ENCODE measurements at places on chromosomes 1 and 21.

GRCh38 chr1:59915516-59915915 lies 11.1 kb downstream of the CYP2J2 start:
- DNase-seq: no peak

DNA sequence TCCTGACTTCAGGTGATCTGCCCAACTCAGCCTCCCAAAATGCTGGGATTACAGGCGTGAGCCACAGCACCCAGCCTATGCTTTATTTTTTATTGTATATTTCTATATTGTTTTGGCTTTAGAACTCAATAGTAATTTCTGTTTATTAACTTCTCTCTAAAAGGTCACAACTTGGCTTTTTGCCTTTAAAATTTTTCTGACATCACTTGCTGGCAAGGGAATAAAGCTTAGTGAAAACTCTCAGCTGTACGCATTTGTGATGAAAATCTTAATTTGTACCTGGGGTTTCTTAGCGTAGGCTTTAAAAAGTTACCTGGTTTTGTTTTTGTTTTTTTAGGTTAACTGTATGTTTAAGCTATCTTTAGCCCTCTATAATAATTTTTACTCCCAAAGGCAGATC lies 36.2 kb downstream of the B3GALNT2 start:
- DNase-seq: no peak

- DNase-seq: no peak
Observed at GRCh38 chr21:14814282-14814681, 250.5 kb downstream of the NRIP1 start.

GRCh38 chr1:228204958-228205357 lies 2.9 kb upstream of the OBSCN start:
- DNase-seq: no peak

DNA sequence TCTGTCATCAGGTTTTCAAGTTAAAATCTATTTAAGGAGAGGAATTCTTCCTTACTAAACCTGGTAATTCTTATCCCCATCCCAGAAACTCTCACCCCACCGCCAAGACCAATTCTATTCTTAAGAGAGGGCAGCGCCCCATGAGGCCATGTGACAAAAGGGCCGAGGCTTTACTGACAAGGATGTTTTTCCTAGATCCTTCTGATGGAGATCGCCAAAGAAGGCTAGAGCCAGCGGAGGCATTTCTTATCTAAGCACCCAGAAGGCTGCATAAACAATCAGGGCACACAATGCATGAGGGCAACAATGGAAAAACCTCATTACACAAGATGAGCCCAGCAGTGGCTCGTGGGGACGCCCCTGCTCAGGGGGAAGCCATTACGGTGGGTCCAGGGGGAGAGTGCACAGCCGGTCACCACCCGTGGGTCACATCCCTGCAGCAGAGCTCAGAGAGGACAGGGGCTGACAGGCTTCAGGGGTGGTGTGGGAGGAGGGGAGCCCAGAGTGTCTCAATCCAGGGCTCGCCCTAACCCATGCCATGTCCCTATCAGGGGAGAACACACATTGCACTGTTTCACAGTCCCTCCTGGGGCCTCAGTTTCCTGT lies 88.7 kb downstream of the ITPKB start:
- no peak for DNase-seq

DNA sequence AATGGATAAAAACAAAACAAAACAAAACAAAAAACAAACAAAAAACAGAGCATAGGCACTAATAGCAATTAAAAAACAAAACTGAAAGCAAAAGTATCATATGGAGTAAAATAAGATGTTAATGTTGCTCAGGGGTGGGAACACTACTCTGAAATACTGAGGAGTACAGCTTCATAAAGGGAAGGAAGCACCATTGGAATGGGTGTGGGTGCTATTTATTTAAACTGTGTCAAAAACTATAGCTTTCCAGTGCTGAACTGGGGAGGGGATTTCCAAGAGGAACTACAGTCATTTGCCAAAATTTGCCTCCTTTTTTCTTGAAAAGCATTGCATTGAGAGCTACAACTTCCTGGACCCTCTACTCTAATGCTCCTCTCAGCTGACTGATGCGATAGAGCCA lies 40.0 kb downstream of the SPTA1 start:
- DNase-seq: no peak

DNA sequence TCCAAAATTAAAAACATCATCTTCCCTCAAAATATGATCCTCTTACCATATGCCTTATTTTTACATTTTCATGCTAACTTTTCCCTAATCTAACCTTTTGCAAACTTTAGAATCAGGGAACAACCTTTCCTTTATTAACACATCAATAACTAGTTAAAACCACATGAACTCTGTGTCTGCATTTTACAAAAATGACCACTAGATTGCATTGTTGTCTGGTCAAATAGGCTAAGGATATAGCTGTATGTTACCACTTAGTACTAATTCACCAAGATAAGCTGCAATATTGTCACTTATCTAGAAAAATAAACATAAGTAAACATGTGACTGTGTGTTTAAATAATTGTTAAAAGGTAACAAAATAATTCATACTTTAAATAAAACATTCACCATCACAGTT lies 82.3 kb downstream of the DENND1B start:
- no peak for DNase-seq

- no peak for DNase-seq
Observed at GRCh38 chr21:42989816-42990650, 15.7 kb downstream of the PKNOX1 start.

DNA sequence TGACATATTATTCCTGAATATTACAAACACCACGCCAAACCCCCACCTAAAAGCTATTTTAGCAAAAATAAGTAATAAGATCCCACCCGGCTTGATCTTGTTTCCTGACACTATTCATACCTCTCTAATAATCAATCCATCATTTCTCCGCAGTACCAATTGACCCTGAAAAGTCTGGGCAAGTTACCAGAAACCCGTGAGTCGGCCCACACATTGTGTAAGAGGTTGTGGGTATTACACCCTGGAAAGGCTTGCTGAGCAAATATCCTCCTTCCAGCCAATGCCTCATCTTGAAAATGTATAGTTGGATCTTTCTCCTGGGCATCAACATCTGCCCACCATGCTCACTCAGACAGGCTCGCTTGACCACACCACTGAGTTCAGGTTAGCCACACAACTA lies 451.0 kb downstream of the TTLL7 start:
- no peak for DNase-seq

- DNase-seq: no peak
Observed at GRCh38 chr1:233735847-233736246, 121.9 kb downstream of the KCNK1 start.

- no peak for DNase-seq
Observed at GRCh38 chr1:36175137-36176095, 19.5 kb downstream of the MAP7D1 start.

- DNase-seq: peak; percentile 71
Observed at GRCh38 chr1:156591432-156592157, at the start of gene NAXE. NAXE (plus strand) TSS chr1:156591776; CDS start chr1:156591805, 29 bp downstream.

GRCh38 chr1:240667351-240667750 lies 55.4 kb upstream of the GREM2 start:
- DNase-seq: no peak

DNA sequence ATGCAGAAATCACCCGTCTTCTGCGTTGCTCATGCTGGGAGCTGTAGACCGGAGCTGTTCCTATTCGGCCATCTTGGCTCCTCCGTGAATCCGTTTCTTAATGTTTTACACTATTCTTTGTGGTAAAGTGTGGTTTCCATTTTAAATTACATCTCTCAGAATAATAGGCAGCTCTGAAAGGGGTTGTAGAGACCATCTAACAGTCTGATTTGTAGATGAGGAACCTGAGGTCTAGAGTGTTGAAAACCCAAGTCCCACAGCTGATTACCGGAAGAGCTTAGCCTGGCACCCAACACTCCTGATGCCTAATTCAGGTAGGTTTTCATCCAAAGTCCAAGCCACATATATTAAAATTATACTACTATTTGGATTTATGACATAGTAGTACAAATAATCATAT lies 144.0 kb downstream of the LEPR start:
- DNase-seq: no peak

DNA sequence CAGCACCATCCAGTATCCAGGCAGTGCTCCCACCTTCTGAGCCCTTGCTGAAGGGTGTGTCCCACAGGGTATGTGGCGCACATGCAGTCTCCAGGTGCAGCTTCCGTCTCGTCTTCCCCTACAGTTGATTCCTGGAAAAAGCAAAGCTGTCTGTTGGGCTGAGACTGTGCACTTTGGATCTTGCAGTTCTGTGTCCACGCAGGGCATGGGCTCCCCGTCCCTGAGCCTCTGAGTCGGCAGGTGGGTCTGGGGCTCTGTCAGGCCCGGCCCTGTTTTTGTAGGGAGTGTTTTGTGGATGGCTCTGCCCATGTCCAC lies 32.8 kb downstream of the SNAP47 start:
- DNase-seq: no peak

DNA sequence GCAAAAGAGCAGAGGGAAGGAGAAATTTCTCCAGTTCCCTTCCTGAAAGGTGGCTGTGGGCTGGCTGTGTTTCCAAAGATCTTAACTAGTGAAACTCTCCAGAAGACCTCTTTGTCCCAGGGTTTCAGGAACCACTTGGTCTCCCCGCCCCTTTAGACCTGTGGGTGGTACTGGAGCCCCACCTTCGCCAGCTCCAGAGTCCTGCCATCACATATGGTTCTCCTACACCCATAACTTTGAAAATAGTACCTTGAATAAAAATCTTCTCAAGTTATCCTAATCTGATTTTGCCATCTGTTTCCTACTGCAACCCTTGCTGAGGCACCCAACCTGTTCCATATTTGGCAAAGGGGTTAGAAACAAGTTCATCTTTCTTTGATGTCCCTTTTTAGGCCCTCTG lies 303.9 kb downstream of the SEC16B start:
- DNase-seq: no peak

GRCh38 chr1:28087614-28088167 lies 719 bp downstream of the EYA3 start:
- peak; percentile 49 for DNase-seq

DNA sequence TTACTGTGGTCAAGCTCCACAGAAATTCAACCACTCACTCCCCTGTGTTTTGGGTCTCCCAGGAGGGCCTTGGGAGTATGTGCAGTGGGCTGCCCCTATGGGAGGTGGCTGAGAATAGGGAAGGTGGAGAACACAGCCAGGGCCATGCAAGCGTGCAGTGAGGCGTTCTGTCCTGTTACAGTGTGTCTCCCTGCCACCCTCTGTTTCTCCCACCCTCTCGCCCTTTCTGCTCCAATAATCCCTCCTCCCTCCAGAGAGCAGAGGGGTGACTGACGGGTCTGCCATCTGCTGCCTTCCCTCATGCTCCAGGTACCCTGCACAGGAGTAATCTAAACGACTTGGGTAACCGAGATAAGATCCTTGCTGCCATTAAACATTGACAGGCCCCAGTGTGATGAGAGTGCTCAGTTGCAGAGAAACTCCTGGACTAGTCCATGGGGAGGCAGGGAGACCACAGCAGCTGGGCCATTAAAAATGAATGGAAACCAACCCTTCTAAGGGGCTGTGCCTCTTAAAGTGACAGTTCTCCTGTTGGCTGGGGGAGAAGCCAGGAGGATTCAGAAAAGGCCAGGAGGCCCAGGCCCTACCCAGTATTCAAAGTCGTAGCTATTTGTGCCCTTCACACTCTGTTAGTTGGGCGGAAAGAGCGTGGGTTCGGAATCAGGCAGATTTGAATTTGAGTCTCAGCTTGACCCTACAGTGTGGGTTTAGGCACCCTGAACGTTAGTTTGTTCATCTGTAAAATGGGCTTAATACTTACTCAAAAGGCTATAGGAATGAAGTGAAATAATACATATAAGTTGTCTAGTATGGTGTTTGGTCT lies 22.4 kb upstream of the BTG2 start:
- DNase-seq: no peak

GRCh38 chr1:59750328-59751003 lies 64.3 kb upstream of the HOOK1 start:
- no peak for DNase-seq

- DNase-seq: no peak
Observed at GRCh38 chr1:81760477-81761097, 40.1 kb upstream of the ADGRL2 start.

DNA sequence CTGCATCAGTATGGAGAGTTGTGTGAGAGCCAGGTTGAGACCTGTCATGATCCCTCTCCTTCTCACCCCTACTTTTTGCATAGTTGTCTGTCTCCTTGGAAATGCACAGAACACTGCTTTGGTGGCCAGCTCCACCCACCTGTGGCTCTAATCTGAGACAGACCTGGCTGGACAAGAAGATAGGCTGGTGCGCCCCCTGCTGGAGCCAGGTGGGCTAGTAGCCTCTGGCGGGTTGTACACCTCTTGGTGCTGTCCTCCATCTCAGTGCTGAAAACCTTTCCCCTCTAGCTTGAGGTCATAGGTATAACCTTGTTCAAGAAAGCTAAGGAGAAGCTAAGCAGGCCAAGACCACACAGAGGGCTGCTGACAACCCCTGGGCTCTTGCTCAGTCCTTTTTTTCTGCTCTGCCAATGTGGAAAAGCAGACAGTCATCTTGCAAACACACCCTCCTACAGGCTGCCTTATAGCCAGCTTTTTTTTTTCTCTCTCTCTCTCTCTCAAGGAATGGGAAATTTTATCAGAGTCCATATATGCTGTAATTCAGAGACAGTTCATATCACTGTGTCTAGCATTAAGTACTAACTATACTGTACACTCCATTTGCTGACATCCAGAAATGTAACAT lies 58.8 kb upstream of the SPATA6 start:
- peak; percentile 24 for DNase-seq

DNA sequence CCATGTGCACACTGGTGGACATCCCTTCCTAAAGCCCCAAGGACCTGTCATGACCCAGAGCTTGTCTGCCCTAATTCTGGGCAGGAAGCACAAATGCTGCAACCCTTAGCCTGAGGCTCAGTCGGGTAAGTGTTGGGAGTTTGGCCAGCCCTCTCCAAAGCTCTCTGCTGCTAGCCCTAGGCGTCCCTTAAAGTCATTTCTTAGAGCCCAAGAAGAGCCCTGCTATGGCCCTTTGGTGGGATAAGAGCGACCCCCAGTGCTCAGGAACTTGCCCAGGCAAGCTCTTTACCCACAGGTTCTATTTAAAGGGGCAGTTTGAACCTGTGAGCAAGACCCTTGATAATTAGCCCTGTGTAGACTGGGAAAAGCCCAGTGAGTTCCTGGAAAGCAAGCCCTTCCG lies 356.8 kb downstream of the RRAGC start:
- DNase-seq: no peak

GRCh38 chr1:63101336-63101735 lies 221.0 kb upstream of the FOXD3 start:
- no peak for DNase-seq

GRCh38 chr1:154775621-154776605 lies 94.2 kb downstream of the KCNN3 start:
- no peak for DNase-seq

GRCh38 chr1:186957314-186957713 lies 128.6 kb downstream of the PLA2G4A start:
- DNase-seq: no peak

GRCh38 chr1:59560807-59561450 lies 253.8 kb upstream of the HOOK1 start:
- no peak for DNase-seq

Measured in natural killer cell (primary cell).